ENCODE measurements at places on chromosomes 5 and 9.

DNA sequence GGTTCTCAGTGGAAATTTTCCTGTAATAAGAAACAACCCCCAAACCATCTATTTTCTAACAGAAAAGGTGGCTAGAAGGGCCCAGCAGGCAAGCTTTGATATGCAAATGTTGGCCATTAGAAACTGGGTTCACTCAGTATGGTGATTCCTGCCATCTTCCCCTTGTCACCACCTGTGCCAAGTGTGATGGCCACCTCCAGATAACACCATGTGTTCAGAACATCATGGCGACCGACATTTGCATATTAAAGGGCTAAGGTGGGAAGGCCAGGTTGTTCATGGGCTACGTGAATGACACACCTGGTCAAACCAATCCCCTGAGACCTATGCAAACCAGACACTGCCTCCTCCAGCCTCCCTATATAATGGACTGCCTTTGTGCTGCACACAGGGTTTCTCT, 20.4 kb downstream of the FOXE1 start:
- DNase-seq = no peak

- no peak for DNase-seq
These were observed 400.3 kb downstream of the EBF1 start for GRCh38 chr5:158699298-158699880.

DNA sequence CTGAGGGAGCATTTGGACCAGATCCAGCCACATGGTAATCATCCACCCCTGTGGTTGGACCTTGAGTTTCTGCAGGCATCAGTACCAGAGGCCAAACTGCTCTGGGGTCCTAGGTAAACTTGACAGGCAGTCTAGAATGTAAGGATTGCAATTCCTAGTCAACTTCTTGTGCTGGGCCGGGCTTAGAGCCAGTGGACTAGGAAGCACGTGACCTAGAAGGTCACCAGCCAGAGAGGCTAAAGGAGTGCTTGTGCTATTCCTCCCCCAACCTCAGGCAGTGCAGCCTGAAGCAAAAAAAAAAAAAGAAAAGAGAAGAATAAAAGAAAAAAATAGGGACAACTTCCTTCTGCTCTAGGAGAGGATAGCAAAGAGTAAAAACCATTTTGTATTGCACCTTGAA, 406.2 kb upstream of the FTMT start:
- DNase-seq = no peak

- DNase-seq = no peak
These were observed 31.2 kb upstream of the EXOC3 start for GRCh38 chr5:411728-412127.

DNA sequence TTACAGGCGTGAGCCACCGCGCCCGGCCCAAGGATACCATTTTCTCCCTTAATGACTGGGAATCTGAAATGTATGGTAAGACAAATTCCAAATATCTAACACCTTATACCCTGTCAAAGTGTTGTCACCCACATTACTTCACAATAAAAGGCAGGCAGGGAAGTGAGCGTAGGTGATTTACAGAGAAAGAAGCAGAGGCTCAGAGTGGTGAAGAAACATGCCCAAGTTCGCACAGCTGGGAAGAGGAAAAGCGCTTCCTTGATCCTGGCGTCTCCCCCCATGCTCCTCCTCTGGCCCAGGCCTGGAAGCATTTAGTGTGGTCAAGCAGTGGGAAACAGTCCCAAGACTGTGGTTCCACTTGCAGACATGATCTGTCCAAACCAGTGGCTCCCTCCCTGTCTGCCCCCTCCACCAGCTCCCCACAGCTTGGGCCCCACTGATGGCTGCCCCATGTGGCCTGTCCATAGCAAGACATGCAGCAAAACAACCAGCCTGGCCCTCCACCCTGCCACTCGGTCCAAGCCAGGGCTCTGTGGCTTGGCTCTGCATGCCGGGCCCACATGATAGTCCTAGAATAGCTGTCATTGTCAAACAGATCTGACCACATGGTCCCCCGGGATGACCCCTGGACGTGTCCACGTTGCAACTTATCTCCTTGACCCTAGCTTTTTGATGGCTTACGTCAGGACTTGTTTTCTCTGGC, 107.2 kb downstream of the TTLL11 start:
- no peak for DNase-seq

DNA sequence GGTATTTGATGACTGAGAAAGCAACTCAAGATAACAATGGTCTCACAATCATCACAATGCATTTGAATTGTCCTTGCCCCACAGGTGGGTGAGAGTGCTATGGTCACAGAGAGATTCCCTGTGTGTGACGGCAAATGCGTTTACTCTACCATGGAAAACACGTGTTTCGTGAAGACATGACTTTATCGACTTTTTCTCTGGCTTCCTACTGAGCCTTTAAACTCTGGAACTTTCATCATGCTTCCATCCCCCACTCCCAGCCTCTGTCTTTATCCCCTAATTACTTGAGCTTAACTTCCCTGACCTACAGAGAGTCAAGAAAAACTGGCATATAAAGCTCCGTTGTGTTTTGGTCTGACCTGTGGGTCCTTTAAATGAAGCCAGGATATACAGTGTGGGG, 414.1 kb upstream of the CLINT1 start:
- DNase-seq = no peak

DNA sequence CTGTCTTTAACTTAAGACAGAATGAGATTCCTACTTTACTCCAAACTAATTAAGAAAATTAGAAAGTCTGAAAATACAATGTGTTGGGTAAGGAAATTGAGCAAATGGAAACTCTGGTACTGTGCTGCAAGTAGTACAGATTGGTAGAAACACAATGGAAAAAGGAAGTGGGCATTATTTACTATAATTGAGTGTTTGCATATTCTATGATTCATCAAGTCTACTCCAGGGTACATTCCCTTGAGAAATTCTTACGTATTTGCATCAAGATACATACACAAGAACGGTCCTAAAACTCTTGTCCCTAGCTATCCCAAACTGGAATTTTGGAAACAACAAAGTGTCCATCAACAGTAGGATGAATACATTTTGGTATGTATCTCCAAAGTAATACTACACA, 123.5 kb upstream of the TARS1 start:
- DNase-seq = no peak

- DNase-seq = no peak
These were observed 31.9 kb upstream of the F2R start for GRCh38 chr5:76683816-76684731.

DNA sequence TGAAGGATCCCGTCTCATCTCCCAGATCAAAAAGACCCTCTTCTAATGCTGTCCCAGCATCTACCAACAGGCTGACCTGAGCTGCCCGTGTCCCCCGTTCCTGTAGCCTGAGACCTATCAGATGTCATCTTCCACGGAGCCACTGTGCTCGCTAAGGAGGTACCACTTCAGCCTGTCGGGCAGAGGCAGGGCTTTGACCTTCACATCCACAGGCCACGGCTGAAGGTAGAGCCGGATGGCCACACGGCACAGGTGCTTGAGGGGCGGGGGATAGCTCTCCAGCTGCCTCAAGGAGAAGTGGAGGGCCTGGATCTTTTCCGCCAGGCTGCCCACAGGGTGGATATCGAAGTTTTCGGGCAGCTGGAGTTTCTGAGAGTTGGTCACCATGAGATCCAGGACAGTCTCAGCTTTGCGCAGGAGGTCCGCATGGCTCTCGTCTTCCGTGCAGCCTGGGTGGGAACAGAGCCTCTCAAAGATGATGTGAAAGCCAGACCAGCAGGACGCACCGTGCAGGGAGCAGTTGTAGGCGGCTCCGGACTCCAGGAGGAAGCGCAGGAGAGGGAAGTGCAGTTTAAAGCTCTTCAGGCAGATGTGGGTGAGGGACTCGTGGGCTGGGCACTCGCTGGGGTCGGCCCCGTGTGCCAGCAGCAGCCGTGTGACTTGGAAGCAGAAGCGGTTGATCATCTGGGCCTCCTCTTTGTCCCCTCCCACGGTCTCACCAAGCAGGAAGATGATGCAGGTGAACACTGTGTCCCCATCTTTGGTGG, 4.1 kb downstream of the ASB6 start:
- DNase-seq = no peak

GRCh38 chr9:1929722-1930244, 85.4 kb upstream of the SMARCA2 start:
- no peak for DNase-seq

- no peak for DNase-seq
These were observed 7.5 kb upstream of the ANKRD33B start for GRCh38 chr5:10556289-10556807.

- no peak for DNase-seq
These were observed 63.2 kb downstream of the NFIB start for GRCh38 chr9:14250794-14251153.

- no peak for DNase-seq
These were observed 91.4 kb upstream of the ZNF462 start for GRCh38 chr9:106771608-106772007.

DNA sequence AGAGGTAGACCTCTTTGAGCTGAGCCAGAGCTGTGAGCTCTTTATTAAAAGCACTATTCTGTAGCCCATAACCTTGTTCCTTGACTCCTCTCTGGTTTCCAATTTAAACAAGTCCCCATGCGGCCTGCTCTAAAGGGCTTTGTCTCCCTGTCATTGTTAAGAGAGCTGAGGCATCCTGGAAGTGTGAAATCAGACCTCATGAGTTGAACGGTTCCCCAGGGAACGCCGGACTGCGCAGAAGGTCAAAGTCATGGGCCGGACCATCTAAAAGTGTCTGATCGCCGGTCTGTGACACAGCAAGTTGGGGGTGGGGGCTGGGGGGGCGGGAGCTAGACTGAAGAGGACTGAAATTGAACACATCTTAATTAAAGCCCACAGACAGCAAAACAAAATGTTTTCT, 265.8 kb downstream of the SLF1 start:
- DNase-seq = no peak
